ENCODE measurements at places on chromosomes 2 and 18.

DNA sequence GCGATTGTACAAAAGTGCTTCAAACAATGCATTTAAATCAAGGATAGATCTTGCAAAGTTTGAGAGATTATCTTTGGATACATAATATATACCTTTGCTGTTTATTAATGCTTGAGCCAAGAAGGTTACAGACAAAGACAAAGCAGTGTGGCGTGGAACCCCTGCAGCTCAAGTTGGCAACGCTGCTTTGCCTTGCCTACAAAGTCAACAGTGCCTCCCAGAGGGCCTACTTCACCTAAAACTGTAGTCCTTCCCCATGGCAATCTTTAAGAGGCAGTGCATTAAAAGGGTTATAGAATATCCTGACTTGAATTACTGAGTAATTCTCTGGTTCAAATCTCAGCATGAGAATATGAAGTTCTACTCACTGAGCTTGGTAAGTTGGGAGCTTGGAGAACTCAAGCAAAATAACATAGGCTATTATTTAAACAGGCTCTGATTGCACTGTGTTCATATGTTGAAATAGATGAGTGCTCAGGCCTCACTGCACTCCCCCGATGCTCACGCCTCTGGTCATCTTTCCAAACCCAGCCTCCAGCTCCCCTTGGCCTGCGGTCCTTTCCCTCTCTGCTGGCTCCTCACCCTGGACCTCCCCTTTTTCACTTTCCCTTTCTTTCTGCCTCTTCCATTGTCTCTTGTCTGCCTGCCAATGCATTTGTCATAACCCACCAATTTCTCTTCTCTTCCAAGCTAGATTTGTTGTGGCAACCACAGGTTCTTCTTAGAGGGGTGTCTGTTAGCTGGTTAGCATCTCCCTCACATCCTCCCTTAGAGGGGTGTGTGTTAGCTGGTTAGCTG, 96.5 kb downstream of the MYT1L start:
- no peak for DNase-seq

- DNase-seq, result no peak
Observed at GRCh38 chr2:17104454-17104853, 413.8 kb downstream of the RAD51AP2 start.

DNA sequence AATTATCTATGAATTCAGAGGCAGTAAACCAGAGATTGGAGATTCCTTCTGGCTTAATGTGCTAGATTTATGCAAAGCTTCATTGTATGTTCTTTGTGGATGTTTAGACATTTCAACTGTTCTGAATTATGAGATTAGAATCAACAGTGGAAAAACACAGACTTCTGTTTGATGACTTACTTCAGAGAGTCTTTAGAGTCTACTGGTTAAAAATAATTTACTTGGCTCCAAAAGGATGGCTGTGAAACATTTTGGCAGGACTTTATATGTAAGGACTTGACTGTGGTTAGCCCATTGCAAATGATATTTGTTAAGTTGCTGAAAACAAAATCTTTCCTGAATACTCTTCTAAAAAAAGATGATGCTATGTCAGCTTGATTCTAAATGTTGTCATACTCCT, 25.5 kb upstream of the LRRC30 start:
- no peak for DNase-seq

DNA sequence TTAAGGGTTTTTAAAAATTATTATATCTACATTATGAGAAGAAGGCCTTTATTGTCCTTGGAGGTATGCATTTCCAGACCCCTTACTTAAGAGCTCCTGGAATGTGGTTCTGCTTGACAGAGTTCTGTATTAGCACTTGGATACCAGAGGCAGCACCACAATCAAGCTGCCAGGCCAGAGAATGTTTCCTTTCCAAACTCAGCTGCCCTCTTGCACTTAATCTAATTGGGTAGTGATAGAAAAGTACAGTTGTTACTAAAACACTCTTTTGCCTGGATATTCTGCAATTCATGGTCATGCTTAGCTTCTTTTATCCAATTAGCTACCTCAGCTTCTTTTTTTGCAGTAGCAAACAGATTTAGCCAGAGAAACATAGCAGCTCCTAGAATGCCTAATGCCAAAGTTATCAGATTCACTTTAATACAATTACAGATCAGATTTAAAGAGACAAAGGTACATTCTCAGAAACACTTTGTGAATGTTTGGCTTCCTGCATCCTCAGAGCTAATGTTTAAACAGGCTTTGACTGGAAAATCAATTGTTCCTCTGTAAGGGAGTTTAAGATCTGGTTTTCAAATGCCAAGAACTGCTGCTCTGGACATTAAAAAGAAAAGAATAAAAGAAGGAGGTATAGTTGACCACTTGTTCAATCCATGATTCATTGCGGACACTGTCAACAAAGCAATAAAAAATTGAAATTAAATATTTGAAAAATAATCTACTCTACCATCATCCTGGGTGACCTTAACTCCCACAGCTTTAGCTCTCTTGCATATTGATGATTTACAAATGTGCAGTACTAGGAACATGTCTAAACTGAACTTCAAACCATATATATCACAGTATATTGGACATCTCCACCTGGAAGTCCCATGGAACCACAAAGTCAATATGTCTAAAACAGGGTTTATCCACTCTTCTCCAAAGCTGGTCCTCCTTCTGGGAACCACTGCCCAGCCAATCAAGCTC, 12.8 kb downstream of the NOSTRIN start:
- DNase-seq, result no peak

- no peak for DNase-seq
Observed at GRCh38 chr18:63472380-63472779, 4.4 kb upstream of the SERPINB5 start.

DNA sequence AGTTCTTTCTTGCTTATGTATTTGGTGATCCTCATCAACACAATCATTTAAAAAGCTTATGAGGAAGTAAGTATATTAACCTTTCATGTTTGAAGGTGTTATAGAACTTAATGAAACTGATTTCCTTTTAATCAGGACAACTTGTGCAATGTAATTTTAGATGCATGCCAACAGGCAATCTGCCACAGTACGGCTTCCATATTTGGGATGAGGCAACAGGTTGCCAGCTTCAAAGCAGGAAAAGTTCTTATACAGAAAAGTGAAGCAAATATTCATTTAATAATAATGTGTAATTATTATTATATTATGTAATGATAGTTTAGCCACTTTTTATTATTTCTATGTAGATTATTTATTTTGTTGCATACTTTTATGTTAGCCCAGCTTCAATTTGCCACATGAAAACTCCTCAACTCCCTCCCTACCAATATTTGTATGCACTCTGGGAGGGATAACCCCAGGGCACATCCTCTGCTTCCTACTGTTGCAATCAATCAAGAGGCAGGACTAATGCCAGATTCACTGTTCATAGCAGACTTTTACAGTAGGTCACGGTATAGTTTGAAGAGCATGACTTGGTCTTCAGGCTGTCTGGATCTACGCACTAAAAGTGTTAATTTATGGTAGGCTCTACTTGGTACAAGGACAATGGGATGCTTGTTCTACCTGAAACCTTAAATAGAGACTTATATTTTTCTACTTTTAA, 277.2 kb downstream of the AGPS start:
- DNase-seq, result no peak

DNA sequence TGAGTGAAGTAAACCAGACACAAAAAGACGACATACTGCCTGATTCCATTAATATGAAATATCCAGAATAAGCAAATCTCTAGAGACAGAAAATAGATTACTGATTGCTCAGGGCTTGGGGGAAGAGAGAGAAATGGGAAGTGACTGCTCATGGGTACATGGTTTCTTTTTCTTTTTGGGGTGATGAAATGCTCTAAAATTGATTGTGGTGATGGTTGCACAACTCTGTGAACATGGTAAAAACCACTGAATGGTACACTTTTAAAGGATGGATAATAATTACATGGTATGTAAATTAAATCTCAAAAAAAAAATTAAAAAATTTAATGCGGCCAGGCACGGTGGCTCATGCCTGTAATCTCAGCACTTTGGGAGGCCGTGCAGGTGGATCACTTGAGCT, 39.3 kb downstream of the RPL31 start:
- peak; percentile 78 for DNase-seq

- DNase-seq, result no peak
Observed at GRCh38 chr2:25618676-25619075, 54.7 kb downstream of the DTNB start.

GRCh38 chr18:9147440-9148202, 11.0 kb downstream of the ANKRD12 start:
- peak; percentile 51 for DNase-seq

DNA sequence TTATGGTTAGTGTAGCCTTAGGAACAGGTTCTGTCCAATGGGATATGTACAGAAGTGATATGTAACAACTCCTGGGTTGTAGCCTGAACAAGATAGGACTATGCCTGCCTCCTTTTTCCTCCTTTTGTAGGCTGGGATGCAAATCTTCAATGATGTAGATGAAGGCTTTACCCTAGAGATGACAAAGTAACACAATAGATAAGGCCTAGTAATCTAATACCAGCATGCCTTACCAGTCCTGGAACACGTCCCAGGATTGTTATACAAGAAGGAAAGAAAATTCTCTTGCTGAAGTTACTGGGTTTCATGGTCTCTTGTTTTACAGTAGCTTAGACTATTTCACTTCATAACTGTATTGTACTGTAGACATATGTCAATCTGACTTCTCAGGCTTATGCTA, 192.1 kb downstream of the OTX1 start:
- no peak for DNase-seq

- no peak for DNase-seq
Observed at GRCh38 chr2:149885468-149885867, 297.9 kb upstream of the MMADHC start.

DNA sequence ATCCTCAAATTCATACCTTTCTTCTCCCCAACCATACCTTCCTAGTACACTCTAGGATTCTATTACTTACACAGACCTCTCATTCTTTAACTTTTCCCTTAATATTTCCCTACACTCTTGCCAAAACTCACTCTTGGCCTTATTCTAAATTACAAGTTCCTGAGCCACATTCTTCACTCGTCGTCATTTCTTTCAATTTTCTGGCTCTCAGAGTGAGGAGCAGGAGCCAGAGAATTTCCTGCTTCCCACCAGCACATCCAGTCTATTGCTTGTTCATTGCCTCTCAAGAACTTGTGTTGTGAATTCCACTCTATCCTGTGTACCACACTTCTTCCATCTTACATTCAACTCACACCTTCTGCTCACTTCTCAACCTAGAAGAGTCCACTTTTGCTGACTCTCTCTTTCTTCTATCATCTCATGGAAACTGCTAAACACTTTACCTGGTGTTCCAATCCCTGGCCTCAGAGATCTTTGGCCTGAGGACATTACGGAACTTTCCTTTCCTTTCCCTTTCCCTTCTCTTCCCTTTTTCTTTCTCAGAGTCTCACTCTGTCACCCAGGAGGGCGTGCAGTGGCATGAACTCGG, 171.6 kb downstream of the PLCL1 start:
- DNase-seq, result no peak

DNA sequence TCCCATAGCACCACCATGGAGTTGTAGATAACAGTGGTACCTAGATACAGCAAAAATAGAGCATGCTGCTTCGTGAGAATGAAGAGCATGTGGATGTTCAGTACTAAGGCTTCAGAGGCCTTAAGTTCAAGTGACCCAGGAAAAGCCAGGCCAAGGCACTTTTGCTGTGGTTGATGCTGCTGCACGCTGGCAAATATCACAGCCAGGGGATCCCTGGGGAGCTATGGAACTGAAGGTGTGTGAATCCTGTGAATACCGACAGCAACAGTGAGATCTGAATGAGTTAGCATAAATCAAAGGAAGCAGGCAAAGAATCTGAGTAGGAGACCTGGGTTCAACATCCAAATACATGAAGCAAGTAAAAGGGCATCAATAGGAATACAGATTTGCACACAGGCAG, 158.6 kb upstream of the THUMPD2 start:
- DNase-seq, result no peak

GRCh38 chr2:83742117-83742782, 716.8 kb downstream of the SUCLG1 start:
- DNase-seq, result no peak

GRCh38 chr18:45155526-45155925, 459.8 kb upstream of the SLC14A2 start:
- DNase-seq, result no peak

DNA sequence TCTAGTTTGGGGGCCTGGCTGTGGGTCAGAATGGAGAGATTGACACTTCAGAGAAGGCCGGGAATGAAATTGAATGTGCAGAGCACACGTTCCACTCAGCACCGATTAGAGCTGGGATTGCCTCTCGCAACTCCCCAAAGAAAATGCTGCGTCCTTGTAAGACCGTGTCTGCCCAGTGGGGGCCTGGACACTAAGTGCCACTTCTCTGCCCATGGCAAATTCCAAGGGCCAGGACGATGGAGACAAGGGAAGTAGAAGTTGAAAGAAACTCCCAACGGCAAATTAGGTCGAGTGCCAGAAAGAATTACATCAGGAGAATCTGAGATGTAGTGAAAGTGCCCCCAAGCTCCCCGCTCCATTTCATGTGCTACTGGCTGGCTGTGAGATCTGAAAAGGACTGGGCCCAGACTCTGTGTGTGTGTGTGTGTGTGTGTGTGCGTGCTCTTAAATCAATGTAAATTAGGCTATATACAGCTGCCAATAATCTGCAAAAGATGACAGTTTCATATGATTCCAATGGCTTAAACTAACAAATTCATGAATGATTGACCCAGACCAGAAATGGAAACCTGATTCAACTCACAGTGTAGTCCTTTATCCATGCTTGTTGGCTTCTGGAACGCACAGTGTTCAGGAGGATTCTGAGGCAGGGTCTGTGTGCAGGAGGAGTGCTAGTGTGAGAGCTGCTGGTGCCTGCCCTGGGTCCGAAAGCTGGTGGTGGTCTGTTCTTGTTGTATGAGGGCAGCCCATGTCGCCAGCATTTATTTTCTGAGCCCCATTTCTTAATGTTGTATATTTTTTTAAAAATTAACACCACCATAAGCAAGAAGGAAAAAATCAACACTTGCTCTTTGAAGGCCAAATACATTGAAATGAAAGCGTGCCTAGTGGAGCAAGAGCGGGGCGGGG, 234.3 kb downstream of the AGAP1 start:
- no peak for DNase-seq

- no peak for DNase-seq
Observed at GRCh38 chr2:7073901-7074300, 156.7 kb downstream of the RNF144A start.

GRCh38 chr2:233846387-233847247, 7.7 kb downstream of the HJURP start:
- DNase-seq, result no peak

- no peak for DNase-seq
Observed at GRCh38 chr2:27993950-27994728, 103.6 kb downstream of the BABAM2 start.

DNA sequence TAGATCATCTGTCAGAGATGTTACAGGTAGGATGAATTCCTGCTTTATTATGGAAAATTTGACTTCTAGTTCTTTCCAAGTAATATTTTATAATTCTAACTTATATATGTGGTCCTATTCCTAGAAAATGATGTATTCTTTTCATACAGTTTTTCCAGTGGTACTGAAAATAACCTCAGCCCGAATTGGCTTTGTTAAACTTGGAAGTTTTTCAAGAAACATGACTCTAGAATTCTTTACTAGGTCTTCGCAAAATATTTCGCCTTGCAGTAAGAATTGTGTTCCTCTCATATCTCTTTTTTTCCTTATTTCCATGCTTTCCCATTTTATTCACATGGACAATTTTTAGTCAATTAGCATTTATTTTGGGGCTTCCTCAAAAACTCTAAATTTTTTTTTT, 60.5 kb downstream of the BMPR2 start:
- no peak for DNase-seq

GRCh38 chr2:125491663-125492062, 1164.3 kb upstream of the GYPC start:
- DNase-seq, result no peak
